ENCODE measurements at places on chromosomes 6 and 20. TPM values are rescaled to one million over a fixed set of nuclear protein-coding genes. Genes with fewer than 3 reads are reported as not detected.

The DNAH8 gene
- polyA plus RNA-seq: 0.06 TPM

- no peak overlapping the region for H3K27ac ChIP-seq
- no peak overlapping the region for H3K4me3 ChIP-seq
- no peaks in the 10 kb centered on the region for H3K27me3 ChIP-seq
These were observed 41.7 kb downstream of the FRK start for GRCh38 chr6:116018976-116019375.

The ENPP3 gene
- polyA plus RNA-seq: 0.92 TPM

The DOK5 gene
- polyA plus RNA-seq: 2.3 TPM

DNA sequence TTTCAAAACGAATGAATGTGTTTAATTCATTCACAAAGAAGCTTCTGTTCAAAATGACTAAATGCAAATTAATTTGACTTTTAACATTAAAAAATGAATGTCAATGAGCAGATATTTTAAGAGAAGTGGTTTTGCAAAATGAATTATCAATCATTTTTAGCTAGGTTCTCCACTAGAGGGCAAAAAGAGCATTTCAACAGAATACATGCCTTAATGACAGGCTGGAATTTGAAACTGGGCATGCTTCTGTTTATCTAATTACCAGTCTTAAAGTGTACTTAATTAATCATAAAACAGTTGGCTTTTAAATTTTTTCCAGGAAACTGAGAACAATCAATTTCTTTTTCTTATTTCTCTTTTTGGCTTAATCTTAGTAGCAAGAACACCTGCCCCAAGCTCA lies 63.8 kb upstream of the TINAG start:
- H3K36me3 ChIP-seq: no peaks in the 10 kb centered on the region
- no peaks in the 10 kb centered on the region for H3K4me1 ChIP-seq
- no peak overlapping the region for H3K4me3 ChIP-seq
- no peak for DNase-seq
- H3K27me3 ChIP-seq: no peaks in the 10 kb centered on the region

The AFG1L gene
- polyA plus RNA-seq: 7.6 TPM

- no peaks in the 10 kb centered on the region for H3K36me3 ChIP-seq
- H3K4me1 ChIP-seq: peaks cover 15% of the 10 kb centered on the region
- H3K27ac ChIP-seq: peak overlapping the region; percentile 84
- DNase-seq: peak; percentile 60
- peaks cover 23% of the 10 kb centered on the region for H3K27me3 ChIP-seq
These were observed 1.5 kb downstream of the COL12A1 start for GRCh38 chr6:75204217-75204958.

The ENPP1 gene
- 2.3 TPM for polyA plus RNA-seq

DNA sequence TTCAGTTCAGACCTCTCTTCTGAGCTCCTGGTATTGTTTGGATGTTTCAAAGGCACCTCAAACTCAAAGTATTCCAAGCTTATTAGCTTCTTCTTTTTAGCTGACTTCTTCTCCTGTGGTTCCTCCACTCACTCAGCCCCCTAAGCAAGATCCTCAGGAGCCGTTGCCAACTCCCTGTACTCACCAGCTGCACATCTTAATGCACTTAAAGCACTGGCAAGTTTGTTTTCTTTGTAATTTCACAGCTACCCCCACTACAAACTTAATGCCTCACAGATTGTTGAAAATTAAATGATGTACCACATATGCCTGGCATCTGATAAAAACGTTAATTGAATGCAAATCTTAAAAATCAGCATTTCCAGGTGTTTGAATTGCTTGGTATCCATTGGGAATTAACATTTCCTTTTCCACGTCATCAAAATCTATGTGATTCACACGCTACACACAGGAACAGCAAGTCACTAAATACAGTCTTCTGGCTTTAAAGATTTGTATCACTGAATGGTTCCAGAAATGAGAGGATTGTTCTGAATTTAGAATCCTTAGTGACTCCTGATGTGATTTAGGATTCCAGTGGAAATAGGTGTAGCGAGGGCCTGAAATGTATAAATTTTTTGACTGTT lies 24.5 kb downstream of the CALHM6 start:
- H3K27me3 ChIP-seq: no peaks in the 10 kb centered on the region
- no peak for DNase-seq
- no peak overlapping the region for H3K27ac ChIP-seq
- H3K36me3 ChIP-seq: no peaks in the 10 kb centered on the region

GRCh38 chr20:17809362-17810061 lies 109.7 kb downstream of the BANF2 start:
- no peak overlapping the region for H3K4me3 ChIP-seq
- H3K4me1 ChIP-seq: no peaks in the 10 kb centered on the region
- H3K27ac ChIP-seq: no peak overlapping the region

The PAK1IP1 gene
- polyA plus RNA-seq: 25.0 TPM

GRCh38 chr6:130922922-130923321 lies 95.7 kb downstream of the SMLR1 start:
- H3K27me3 ChIP-seq: no peaks in the 10 kb centered on the region
- H3K4me3 ChIP-seq: no peak overlapping the region
- DNase-seq: no peak
- no peaks in the 10 kb centered on the region for H3K4me1 ChIP-seq

DNA sequence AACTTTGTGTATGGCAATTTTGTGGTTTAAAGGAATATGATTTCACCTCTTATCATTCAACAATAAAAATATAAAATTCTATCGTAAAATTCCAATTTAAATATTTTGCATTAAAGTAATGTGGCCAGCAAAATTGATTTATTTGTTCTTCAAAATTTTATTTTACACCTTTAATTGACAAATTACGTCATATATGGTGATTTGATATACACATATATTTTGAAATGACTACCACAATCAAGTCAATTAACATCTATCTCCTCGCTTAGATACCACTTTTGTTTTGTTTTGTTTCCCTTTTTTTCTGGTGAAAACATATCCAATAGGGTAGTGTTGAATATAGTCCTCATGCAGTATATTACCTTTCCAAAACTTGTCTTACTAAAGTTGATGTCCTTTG lies 467.6 kb upstream of the HS3ST5 start:
- H3K36me3 ChIP-seq: no peaks in the 10 kb centered on the region
- no peak overlapping the region for H3K27ac ChIP-seq
- no peak overlapping the region for H3K4me3 ChIP-seq
